Activated CD4-positive, CD25-positive, alpha-beta regulatory T cell treated with anti-CD3 and anti-CD28 coated beads, Interleukin-2, amount 50 U/mL, for 24 hours (primary cell): ENCODE measurements at places on chromosomes 5 and 9.

DNA sequence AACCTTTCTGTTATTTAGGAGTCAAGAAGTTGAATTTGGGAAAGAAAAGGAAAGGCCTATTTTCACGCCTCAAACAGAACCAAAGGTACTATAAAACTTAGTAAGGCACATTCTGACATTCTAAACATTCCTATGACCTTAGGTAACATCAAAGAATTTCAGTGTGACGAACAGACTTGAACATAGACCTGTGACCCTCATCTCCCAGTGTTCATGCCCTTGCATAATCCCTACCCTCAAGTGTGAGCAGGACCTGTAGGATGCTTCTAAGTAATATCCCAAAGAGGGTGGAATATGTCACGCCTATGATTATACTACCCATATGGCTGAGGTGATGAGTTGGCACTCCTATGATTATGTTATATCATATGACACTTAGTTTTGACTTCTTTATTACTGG, 540.9 kb downstream of the KIF4B start:
- ATAC-seq: no peak

GRCh38 chr5:131379723-131380122, 115.9 kb downstream of the CDC42SE2 start:
- peak; percentile 69 for ATAC-seq

DNA sequence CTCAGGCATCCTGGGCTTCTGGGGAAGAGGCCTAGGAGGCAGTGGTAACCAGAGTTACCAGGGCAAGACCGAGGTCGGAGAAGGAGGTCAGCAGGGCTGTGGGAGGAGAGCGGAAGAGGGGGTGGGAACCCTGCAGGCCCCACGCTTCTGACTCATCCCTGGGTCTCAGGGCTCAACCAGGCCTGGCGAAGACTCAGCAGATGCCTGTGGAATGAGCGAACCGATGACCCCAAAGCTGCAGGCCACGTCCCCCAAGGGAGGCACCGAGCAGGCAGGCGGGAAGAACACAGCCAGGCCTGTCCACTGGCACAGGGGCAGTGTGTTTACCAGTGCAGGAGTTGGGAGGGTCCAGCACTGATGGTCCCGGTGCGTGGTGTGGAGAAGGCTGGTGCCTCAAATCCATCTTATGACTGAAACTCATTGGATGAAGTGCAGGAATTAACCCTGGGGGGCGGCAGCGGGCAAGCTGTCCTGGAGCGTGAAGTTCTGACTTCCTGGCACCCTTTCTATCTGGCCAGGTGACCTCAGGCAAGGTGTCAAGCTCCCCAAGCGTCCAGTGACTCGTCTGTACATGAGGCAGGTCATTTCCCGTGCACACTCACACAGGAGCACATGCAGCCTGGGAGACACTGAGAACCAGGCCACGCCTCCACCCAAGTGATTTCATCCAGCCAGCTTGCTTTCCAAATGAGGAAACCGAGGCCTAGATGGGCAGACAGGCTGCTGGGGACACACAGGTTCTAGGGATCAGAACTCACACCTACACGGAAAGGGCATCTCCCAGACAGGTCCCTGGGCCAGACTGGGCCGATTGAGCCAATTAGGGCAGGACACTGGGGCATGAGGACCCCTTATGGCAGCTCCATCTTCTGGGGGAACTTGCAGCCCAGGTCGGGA, 69.1 kb downstream of the ADAMTS2 start:
- no peak for ATAC-seq

DNA sequence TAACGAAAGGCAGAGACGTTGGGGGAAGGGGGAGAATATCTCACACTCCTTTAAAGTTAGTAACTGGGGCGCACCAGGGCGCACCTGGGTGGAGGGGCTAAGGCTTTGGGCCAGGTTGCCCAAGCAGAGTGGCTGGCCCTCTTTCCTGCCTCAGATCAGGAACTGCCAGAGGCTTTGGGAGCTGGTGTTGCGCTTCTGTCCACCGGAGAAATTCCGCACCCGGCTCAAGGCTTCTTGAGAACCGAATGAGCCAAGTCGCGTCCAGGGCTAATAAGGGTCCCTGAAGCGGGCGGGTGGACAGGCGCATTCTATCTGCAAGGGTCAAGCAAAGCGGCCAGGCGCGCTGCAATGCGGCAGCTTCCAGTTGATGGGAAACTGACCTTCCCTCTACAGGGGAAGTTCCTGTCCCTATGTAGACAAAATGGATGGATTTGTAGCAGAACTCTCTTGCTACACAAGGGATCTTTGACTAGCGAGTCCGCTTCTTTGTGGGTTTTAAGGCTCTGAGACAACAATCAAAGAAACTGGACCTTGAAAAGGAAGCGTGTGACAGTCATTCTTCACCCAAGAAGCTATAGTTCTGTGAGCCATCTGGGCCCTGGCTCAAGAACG, 5.5 kb downstream of the PAX5 start:
- no peak for ATAC-seq

DNA sequence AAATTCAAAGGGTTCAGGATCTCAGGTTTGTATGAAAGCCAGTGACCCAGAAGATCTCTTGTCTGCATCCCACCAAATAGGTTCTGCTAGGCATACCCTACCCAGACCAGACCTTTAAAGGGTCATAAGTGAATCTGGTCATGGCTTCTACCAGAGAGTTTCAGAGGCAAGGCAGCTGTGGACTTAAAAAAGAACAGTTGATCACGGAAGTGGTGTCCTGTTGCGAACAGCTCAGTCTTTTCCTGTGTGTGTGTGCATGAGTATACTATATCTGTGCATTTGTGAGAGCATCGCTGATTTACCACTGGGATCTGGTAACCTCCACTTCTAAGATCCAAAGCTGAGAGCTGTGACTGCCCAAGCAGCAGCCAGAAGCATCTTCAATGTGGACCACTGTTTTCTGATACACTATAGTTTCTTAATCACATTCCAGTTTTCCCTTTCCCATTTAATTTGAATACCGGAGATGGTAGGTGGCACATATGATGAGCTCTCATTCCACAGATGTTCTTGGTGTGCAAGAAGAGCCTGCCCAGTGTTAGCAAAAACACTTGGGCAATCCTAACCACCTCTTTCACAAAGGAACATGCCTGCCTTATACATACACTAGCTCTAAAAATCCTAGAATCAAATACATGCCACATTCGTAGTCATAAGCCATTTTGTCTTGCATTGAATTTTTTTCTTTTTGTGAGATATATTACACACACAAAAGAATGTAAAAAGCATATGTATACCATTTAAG, 36.2 kb upstream of the OR2S2 start:
- no peak for ATAC-seq

DNA sequence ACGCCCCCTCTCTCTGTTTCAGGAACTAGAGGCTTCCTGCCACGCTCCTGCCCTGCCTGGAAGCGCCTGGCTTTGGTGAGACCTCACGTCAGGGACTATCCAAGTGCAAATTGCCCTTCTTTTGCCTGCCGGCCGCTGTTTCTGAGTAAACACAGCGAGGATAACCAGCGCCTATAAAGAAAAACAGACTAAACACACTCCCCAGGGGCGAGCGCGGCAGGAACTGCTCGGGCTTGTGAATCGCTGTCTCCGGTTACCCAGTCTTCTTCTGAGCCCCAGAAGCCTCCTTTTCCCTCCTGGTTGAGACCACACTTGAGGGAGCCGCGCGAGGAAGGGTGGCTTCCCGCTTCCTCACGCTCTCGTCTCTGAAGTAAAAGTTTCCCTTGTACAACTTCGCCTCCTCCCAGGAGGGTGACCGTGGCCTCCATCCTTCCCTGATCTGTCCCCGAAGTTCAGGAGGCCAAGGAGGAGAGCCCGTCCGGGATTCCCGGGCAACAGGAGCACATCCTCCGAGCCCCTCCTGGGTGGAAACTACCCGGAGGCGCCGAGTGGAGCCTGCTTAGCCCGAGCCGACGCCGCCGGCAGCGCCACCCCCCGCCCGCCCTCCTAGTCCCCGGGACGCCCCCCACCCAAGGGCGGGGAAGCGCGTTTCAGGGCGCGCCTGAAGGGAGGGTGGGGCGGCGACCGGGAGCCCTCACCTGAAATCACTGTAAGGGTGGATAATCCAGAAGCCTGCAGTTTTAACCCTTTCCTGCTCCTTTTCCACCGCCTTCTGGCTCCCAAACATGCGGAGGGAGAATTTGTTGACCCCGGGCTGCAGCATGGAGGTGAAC, 993 bp downstream of the HCN1 start:
- ATAC-seq: no peak

GRCh38 chr9:119357336-119358096, 11.7 kb downstream of the BRINP1 start:
- ATAC-seq: no peak

DNA sequence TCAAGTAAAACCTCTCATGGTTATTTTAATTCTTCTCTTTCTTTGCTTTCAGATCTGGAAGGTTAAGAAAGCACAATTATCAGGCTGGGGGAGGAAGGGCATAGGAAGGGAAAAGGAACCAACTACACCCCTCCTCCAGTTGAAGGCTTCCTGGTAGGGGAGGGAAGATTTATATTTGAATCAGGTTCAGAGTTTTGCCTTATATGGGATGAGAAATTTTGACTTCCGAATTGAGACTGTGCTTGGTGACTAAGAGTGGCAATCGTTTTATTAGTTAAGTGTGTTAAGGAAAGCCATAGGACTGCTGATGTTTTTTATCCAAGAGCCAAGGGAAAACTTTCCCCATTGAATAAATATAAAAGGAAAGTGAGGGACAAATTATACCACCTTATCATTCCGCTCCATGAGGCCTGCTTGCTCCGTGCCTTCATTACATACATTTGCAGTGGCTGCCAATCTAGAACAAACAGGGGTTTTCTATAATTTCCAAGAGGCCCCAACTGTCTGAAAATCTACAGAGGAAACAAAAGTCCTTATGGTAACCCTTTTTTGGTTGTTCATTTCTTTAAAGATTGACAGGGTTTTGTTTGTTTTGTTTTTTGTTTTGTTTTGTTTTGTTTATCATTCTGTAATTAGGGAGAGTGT, 115.7 kb upstream of the EPB41L4A start:
- no peak for ATAC-seq

DNA sequence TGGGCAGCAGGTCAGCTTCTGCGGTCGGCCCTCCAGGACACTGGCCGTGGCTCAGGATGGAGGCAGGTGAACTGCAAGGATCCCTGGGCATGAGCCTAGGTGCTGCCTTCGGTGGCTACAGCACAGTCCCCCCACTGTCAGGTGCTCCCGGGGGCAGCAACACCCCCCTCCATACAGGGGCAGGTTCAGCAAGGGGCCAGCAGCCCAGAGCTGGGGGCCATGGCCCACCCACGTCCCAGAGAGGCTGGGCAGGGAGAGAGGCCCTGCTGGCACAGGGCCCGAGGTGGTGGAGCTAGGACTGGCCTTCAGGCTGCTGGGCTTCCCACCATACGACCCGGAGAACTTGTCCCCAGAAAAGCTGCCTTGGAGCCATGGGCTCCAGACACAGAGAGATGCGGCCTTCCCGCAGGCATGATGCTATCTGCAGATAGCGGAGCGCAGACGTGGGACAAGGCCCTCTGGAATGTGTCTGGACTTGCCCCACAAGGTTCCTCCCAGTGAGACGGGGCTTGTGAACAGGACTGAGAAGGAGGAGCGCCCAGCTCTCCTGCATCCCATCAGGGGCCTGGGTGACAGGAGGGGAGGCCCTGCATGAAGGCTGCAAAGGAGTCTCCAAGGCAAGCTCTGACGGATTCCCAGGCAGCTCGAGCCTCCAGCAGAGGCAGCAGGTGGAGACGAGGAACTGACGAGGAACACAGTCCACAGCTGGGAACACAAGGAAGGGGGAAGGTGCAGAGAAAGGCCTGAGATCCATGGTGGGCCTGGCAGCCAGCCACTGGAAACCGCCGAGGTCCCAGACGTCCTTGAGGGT, 111.1 kb downstream of the VAV2 start:
- ATAC-seq: no peak

DNA sequence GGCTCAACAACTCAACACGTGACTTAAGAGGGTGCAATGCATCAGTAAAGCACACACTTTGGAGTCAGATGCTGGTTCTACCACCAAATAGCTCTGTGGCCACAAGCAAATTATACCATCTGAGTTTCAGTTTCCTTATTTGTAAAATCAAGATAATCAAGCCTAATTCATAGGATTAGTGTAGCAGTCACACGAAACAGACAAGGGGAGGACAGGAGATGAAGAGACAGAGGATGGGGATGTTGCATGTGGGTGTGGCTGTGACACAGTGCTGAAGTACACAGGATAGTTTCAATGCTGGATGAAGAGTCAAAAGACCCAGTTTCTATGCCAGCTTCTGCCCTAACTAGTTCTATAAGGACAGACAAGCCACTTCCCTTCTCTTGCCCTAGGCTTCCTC, 60.2 kb downstream of the SPOCK1 start:
- ATAC-seq: no peak

DNA sequence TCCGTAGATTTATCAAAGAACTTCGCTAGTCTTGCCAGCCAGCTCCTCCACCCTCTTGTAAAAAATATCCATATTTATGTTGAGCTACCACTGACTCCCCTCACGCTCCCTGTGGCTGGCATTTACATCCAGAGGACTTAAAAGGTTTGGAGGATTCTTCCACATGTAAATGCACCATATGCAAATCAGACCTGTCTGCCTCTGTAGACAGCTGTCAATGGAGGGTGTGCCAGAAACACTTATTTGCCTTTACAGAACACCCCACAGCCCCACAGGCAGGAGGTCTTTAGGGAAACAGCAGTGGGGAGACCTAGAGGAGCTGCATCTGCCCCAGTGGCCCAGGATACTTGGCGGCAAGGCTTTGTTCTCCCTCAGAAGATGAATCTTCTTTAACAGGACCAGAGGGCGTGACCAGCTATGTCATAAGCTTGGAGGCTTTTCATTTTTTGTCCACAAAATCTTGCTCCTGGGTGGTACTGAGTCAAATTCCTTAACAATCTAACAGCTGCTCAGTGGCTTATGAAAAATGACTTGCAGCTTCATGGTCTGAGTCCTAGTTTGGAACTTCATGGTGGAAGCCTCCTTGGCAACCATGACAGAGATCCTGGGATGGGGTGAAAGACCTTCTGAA, 535.8 kb downstream of the EBF1 start:
- no peak for ATAC-seq

- no peak for ATAC-seq
These were observed 189.7 kb downstream of the DCP2 start for GRCh38 chr5:113166261-113166660.

DNA sequence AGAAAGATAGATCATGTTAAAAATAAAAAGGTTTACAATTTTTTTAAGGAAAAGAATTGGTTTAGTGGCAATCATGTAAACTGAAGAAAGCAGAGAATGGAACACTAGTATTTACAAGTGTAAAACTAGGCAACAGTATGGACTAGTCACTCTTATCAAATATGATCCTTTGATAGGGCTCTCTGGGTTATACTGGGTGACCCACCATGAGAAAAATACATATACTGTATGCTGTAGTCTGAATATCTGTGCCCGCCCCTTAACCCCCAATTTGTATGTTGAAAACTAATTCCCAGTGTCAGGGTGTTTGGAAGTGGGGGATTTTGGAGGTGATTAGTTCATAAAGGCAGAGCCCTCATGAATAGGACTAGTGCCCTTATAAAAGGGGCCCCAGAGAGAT, 236.8 kb upstream of the TARS1 start:
- no peak for ATAC-seq

- no peak for ATAC-seq
These were observed 92.5 kb upstream of the ITGA2 start for GRCh38 chr5:52896534-52897237.
